ENCODE measurements at places on chromosomes 5 and 9.

DNA sequence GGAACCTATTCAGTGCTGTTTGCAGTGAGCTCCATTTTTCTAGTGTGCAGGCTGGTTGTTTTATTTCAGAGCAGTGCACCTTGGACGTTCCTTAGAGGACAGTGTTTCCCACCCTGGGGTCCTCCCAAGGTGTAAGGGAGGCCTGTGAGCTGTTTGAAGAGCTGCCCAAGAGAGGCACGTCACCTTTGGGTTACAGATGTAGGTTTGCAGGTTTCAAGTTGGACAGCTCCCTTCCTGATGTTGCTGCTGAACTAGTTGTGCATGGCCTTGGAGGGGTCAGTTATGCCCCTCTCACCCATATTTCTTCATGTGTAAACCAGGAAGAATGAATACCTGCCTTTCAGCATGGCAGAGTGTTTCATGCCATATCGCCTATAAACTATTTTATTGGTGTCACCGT lies 34.7 kb upstream of the POMT1 start:
- DNase-seq = no peak

DNA sequence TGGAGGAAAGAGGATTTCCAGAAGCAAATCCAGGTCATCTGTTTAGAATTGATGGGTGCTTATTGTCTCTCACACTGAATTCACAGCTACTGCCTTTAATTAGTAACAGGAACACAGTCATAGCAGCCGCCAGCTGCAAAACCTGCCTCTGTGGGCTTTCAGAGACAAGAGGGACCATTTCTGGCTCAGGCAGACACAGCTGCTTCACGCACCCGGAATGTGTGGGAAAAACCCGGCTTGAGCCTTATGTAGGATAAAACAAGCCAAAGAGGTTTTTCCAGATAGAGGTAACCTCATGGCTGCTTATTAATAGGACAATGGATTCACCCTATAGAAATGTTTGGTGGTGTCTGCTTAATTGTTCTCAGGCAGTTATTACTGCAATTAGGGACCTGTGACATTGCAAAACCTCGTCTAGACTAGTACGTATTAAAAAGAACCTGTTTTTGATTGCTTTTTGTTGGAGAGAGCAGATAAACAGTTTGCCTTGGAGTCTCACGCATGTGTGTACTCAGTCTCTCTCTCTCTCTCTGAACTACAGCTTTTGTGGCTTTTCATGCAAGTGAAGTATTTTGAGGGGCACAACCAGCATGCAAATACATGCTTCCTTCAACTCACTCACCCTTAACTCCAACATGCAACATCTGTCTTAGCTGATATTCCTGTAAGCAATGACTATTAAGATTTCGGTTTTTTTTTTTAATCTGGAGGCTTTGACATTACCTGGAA lies 302.7 kb downstream of the PLK2 start:
- DNase-seq = no peak

GRCh38 chr5:10339058-10339811 lies 14.3 kb upstream of the MARCHF6 start:
- DNase-seq = no peak

GRCh38 chr5:2724831-2725230 lies 26.6 kb downstream of the IRX2 start:
- DNase-seq = no peak

- DNase-seq = no peak
These were observed 500.4 kb upstream of the PAPPA start for GRCh38 chr9:115653171-115653606.

DNA sequence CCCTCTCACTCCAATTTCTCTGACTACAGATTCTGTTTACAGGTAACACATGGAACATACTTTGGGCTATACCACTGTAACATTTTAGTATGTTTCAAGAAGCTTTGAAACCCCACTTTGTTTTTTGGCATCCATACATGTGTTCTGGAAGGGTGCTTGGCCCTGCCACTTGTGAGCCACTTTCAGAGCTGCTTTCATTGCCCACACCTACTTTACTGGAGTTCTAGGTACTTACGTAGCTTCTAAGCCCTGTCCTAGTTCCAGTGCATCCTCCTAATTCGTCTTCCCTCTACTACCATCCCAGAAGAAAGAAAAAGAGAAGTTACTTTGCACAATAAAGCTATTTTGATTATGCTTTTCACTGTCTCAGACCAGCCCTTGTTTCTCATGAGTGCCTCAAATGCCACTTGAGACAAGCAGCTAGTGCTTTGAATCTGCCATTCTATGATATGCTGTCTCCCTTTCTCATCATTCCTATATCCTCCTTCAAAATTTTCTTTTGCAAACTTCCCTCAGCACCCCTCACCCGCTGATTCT lies 26.5 kb upstream of the C5orf47 start:
- no peak for DNase-seq

DNA sequence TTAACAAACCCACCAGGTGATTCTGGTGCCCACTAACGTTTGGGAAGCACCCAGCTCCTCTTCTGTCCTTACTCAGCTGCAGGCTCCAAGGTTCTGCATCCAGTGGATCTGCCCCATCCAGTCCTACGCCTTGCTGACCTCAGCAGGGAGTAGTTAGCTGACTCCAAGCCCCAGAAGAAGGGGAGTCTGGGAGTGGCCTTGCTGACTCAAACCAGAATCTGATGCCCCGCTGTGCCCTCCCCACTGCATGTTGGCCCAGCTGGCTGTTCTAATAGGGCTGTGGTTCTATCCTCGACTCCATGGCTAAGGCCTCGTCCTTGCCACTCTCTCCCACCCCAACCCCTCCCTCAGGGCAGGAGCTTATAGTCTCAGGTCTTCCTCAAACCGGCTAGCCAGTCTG lies 136.3 kb downstream of the TTLL11 start:
- DNase-seq = no peak

- DNase-seq = peak; percentile 43
These were observed 69.5 kb upstream of the RAD23B start for GRCh38 chr9:107213561-107214028.

DNA sequence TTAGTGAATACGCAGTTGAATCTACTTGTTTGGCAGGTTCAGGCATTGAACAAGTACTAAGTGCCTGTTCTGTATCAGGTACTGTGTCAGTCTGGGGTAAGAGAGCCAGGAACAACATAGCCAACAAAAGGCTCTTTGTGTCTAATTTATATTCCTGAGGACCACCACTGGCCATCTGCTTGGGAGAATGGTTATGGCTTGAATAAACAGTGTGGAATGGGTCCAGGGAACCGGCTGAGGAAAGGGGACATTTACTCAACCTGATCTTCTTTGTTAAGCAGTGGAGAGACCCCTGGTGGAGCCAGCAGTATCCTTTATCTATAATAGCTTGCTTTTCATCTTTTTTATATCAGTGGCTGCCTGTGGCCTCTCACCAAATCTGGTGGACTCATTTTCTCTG lies 38.6 kb downstream of the EXOSC2 start:
- no peak for DNase-seq

DNA sequence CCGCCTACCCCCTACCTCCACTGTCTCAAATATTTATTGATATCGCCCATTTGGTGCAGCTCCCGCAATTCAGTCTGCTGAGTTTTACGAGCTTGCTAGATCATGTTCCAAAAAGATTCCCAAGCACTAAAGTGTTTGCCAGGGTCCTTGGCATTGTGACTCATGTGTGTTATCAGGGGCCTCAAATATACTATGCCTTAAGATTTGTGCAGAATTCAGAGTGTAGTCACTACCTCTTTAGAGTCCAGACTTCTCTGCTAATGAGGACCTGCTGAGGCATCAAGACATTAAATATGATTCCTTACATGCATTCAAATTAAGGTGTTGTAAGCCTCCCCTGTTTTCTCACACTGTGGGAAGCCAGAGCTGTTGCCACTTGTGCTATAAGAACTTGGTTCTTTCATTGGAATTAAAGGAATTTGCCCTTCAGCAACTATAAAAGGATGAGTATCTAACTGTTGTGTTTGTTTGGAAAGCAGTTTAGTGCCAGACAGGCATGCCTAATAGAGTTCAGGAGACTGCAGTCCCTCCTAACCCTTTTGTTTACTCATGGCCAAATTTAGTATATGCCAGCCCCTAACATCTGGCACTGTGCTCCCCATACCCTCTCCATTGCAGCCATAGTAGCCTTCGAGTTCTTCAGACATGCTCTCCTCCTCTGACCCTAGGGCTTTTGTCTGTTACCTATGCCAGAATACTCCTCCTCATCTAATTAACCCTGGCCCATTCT lies 316.4 kb downstream of the NR3C1 start:
- DNase-seq = no peak

DNA sequence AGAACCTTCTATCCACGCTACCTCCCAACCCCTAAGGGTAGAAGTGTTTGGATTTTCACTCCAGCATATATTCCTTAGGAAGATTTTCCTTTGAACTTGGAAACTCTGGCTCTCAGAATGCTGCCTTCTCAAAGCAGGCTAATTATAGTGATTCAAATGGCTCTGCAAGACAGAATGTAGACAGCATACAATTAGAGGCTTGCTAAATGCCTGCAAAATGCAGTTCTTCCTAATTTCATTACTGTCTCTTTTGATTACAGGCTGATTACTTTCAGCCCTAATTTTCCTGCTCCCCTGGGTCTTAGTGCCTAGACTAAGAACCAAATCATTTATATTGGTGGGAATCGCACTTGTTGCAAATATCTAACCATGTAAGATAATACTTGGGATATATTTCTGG lies 50.8 kb downstream of the ANKDD1B start:
- no peak for DNase-seq

DNA sequence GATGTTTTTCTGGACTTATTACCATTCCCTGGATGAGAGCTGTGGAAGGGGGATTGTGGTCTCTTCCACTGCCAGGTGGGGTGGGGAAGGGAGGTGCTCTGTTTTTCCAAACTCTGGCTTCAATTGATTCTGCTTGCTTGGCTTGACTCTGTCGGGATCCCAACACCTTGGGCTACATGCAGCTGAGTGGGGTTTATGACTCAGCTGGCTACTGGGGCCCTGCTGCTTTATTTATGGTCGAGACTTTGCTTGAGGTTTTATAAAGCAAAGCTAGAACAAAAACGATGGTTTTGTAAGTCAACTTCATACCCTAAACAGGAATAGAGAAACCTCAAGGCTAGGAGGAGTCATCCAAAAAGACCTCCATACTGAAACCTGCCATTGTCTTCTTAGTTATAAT lies 76.3 kb downstream of the AOPEP start:
- no peak for DNase-seq

GRCh38 chr5:172679628-172680212 lies 38.7 kb downstream of the NEURL1B start:
- DNase-seq = no peak

DNA sequence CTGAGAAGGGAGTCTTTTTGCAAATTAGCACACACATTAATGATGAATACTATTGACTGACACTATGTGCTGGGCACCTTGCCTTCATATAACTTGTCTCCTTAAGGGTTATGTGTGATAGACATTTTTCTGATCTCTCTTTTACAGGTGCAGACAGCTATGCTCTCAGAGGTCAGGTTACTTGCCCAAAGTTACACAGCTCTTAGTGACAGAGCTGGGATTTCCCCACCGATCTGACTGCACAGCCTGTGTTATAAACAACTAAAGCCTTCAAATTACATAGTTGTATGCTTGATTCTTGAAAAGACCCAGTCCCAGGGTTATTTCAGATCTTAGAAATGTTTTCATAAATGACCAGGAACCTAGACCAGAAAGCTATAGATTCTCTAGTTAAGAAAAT lies 462.7 kb downstream of the EBF1 start:
- no peak for DNase-seq

GRCh38 chr9:95120781-95121370 lies 196.6 kb downstream of the FANCC start:
- no peak for DNase-seq

DNA sequence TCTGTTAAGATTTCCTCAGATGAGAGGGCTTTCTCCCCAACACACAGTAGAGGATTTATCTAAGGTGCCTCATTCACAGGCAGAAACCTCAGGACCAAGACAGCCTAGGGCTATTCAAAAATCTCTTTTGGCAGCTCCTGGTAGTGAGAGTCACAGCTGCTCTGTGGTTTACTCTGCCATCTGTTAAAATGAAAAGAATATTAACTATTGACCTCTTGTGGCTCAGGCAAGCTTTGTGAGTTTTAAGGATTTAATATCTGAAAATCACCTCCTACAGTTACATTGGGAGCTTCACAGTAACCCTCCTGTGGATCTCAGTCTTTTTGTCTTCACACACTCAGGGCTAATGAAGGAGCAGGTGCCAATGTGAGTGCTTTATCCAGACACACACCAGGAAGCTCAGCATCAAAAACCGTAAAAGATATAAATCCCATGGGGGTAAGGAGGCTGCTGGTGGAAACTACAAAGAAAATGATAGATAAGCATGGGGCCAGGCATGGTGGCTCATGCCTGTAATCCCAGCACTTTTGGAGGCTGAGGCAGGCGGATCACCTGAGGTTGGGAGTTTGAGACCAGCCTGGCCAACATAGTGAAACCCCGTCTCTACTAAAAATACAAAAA lies 29.7 kb downstream of the PPP1R2B start:
- peak; percentile 41 for DNase-seq

Data from GM12864 (cell line).